ENCODE measurements at places on chromosomes 1 and 21.
A peak's percentile ranks its signal among the peaks of the same experiment; 100 is the strongest.

DNA sequence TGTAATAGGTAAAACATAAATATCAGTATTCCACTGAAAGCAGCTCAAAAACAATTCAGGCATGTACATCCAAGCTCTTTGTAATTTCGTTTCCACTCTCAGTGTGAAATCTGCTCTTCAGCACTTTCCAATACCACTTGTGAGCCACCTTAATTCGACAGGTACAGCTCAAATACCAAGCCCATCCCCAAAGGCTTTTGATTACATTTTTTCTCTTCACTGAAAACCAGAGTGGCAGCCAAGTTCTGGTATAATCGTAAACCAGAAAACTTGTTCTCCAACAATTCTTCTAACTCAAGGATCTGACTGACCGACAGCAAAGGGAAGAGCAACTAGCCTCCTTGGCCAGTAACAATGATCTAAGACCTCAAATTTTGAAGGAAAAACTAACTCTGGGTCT is 36.8 kb downstream of the FBXO42 start:
- no peak for ATAC-seq

DNA sequence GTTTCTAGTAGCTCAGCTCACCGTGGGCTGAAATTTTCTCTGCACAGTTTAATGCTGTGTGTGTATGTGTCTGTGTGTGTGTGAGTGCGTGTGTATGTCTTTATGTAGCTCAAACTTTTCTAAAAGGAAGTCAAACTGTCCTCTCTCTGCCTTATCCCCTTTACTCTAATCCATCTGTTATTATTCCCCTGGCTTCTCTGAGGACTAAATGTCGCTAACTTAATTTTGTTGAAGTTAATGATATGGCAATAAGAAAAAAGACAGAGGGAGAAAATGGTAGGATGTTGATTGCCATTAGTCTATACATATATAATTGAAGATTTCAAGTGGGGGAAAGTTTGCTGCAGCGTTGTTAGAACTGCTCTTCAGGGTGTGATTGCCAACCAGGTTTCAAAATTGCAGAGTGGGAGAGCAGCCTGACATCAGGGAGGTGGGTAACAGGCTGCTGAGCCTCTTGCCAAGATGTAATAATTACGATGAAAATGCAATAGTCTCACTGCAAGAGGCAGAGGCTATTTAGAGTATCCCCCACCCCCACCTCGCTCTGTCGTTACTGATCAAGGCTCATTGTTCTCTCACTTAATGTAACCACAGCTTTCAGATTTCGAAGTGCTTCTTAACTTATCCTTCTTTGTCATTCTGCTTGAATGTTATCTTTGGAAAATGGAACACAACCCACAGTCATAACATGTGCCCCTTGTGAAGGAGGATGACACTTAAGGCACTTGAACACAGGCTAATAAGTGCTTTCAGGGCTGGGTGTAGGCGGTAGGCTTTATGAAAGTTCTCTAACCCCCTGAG is 559.0 kb upstream of the PLXNA2 start:
- no peak for ATAC-seq

GRCh38 chr21:44269090-44269489 is 7.4 kb upstream of the DNMT3L start:
- no peak for ATAC-seq

GRCh38 chr1:26064553-26064952 is 2.9 kb downstream of the TRIM63 start:
- ATAC-seq = no peak

- ATAC-seq = no peak
These were observed 39.8 kb downstream of the GJA5 start for GRCh38 chr1:147720557-147720956.

- peak; percentile 29 for ATAC-seq
These were observed 8.6 kb upstream of the AK2 start for GRCh38 chr1:33045246-33045645.
